ENCODE measurements at places on chromosomes 4 and X.

- no peak for DNase-seq
These were observed 43.0 kb downstream of the EIF2S3 start for GRCh38 chrX:24097741-24098260.

DNA sequence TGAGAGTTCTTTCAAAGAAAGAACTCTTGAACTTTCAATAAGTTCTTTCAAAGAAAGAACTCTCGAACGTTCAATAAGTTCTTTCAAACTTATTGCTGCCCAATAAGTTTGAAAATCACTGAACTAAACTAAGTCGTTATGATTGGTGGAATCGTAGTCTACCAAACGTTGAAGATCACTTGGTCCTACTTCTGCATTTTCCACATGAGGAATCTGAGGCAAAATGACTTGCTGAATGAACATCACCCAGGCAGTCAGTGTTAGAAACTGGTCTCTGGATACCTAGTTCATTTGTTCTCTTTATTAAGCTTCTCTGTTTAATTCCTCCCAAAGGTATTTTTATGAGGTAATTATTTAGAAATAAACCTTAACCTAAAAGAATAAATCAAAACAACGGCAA is 7.1 kb upstream of the CNOT6L start:
- no peak for DNase-seq

- DNase-seq = peak; percentile 61
These were observed 2.7 kb downstream of the FAT4 start for GRCh38 chr4:125317525-125317877.

DNA sequence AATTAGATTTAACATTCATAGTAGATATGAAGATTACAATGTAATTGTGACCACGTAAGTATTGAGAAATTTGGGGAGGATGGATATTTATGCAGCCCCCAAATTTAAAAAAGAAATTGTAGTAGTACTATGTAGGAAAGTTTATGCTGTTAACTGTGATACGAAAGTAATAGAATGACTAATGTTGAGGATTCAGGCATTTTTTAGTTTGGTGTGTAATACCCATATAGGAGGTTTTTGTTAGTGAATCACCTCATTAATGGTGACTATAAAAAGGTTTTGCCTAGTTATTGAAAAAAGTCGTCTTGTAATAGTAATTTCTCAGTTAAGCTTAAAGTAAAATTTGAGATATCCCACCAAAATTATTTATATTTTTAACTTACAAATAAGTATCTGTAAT is 67.2 kb downstream of the SMARCAD1 start:
- DNase-seq = no peak

GRCh38 chr4:8891255-8891645 is 19.6 kb upstream of the HMX1 start:
- no peak for DNase-seq

- DNase-seq = no peak
These were observed 14.3 kb upstream of the TDO2 start for GRCh38 chr4:155889031-155889793.

DNA sequence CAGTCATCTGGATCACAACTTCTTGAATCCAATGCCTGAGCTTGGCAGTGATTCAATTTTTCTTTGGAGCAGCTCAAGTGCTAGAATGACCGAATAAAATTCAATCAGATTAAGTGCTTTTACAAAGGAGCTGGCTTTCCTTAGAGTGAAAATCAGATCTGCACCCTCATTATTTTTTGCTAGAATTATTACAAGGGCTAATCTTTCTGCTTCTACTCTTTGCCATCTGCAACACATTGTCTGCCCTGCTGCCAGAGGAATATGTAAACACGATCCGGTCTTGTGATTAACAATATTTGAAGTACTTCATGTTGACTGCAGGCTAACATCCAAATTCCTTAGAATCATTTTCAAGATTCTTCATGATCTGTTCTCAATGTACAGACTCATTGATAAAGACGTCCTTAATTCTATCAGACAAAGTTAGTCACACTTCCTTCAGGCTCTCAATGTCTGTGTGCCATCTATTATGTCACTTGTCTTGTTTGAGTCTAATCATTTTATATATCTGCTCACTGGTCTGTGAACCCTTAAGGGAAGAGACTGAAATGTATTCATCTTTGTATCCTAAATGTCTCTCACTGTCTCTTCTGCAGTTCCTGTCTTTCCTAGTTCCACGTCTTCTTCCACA is 531.2 kb downstream of the GALNTL6 start:
- DNase-seq = no peak

DNA sequence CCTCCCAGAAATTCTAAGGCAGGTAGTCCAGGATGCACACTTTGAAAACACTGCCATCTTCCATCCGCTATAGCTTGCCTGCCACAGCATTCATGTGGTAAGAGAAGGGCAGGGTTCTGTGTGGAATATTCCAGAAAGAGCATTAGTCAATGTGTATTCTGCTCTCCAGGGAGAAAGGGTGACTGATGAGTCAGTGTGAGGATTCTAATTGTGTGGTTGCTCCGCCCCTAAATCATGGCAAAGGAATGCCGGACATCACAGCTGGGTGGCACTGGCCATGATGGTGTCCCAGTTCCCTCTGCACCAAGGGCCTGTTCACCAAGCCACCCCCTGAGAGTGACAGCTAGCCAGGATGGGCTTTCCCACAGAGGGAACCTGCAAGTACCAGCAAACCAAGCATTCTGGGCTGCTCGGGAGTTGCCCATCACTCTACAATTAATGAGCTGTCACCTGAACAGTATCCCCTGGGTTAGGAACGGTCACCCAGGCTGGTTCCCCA is 9.5 kb downstream of the IDS start:
- no peak for DNase-seq

DNA sequence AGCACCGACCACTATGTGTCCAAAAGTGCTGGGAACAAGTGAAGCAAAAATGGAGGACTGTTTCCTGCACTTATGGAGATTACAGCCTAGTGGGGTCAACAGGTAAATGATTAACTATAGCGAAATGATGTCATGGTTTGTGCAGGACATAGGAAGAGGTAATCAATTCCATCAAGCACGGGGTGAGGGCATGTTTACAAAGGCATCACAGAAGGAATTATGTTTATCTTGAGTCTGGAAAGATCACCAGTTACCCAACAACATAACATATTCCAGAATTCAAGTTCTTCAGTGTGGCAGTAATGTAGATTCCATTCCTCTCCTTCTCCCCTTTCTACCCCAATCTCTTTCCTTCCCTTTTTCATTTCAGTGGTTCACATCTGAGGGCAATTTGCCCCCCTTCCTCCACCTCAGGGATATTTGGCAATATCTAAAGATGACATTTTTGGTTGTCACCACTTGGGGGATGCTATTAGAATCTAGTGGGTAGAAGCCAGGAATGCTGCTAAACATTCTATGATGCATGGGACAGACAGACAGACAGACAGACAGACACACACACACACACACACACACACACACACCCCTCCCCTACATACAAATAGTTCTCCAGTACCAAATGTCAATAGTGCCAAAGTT is 24.1 kb downstream of the FAM47E start:
- no peak for DNase-seq

- DNase-seq = no peak
These were observed 475.8 kb downstream of the PDGFC start for GRCh38 chr4:156495836-156496235.

- DNase-seq = no peak
These were observed 14.6 kb downstream of the SMIM31 start for GRCh38 chr4:164768516-164768915.

GRCh38 chrX:41152221-41152620 is 67.0 kb downstream of the USP9X start:
- DNase-seq = no peak

DNA sequence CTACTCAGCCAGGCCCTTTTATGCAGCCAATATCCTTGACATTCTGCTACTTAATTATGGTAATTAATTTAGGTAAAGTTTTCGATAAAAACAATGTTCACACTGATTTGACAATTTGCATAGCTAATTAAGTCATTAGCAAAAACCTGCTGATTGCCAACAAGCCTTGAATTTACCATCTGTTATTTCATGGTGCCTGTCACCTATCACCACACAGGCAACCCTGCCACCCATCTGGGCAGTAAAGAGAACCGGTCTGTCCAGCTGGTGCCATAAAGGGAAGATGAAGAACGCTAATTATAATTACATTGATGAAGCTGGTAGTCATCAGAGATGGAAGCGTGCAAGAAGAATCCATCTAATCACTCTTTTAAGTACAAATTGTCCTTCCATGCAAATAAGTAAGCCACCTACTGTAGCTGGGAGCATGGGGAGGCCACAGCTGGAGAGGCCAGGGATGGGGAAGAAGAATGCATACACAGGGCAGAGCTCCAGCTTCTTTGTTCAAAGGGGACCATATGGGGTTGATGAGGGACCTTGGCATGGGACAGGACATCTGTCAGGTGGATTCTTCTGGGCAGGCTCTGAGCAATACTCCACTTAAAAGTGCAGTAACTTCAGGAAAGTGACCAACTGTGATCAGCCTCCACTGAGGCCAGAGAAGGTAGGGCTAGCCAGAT is 277.3 kb upstream of the TAPT1 start:
- peak; percentile 50 for DNase-seq

GRCh38 chr4:34720571-34720970 is 1523.7 kb downstream of the ARAP2 start:
- no peak for DNase-seq

GRCh38 chr4:117623326-117623725 is 411.0 kb upstream of the NDST3 start:
- no peak for DNase-seq

DNA sequence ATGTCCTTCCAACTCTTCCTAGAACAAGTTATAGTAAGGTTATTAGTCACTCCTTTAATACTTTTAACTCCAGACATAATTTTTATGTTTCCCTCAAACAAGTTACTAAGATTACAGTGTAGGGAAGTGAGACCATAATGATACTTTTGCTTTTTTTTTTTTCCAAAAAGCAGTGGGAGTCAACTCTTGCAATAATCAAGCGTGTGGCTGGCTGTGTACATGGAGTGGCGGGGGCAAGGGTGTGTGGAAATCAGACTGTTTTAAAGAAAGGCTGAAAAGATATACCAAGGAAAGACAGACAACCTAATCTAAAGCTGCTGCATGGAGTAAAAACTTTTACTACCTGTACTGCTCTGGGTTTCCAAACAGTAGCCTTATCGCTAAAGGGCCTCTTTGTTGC is 4.1 kb downstream of the NOA1 start:
- no peak for DNase-seq

DNA sequence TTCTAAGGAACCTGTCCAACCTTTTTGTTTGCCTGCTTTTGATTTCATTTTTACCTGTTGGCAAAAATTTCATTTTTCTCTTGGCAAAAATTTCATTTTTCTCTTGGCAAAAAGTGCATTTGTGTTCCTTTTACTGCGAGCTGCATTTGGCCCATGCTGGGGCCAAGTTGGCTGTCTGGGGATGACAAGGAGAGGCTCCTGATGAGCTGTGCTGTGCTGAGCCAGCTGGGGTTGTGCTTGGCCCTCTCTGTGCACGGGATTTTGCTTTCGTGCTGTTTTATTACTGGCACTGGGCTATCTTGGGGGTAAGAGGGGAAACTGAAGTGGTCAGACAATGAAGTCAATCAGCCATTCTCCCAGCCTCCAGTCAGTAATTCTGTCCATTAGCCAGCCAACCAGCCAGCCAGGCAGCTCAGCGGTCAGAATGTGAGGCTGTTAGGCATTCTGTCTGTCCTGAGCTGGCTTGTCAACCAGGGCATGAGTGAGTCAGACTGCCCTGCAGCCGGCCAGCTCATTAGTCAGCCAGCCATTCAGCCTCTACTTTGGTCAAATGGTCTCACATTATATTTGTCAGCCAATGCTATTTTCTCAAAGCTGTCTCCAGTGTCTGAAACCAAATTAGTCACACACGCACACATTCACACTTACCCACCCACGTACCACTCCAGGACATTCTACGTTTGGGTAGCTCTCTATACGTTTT is 56.9 kb upstream of the PRPS1 start:
- no peak for DNase-seq

GRCh38 chrX:119622356-119623232 is 16.4 kb upstream of the NKRF start:
- no peak for DNase-seq

DNA sequence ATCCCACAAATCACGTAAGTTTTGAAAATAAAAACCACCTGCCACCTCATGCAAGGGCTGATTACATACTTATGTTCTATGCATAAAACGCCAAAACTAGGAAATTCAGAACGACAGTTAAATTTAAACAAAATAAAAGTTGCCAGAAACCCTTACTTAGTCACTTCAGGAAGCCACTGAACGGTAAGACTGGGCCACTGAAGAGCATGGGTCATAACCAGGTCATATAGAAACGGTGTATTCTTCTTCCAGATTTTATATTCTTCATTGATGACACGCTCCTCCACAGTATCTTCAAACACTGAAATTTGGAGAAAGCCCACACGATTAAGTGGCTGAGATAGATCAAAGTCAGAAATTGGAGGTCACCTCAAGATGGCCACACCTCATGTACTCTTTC is 1.2 kb downstream of the RBBP7 start:
- DNase-seq = no peak

DNA sequence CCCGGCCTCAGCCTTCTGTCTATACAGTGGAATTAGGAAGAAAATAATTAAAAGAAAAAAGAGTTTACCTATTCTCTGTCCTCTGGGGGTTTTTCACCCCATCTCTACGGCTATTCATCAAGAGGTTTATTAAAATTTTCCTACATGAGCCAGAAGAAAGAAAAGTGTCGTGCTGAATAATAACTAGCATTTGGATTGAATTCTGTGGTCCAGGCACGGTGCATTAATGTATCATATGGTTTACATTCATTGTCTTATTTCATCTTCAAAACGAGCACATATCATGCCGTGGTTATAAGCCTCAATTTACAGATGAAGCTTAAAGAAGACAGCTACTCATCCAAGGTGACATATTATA is 5.4 kb upstream of the NAA15 start:
- DNase-seq = no peak

DNA sequence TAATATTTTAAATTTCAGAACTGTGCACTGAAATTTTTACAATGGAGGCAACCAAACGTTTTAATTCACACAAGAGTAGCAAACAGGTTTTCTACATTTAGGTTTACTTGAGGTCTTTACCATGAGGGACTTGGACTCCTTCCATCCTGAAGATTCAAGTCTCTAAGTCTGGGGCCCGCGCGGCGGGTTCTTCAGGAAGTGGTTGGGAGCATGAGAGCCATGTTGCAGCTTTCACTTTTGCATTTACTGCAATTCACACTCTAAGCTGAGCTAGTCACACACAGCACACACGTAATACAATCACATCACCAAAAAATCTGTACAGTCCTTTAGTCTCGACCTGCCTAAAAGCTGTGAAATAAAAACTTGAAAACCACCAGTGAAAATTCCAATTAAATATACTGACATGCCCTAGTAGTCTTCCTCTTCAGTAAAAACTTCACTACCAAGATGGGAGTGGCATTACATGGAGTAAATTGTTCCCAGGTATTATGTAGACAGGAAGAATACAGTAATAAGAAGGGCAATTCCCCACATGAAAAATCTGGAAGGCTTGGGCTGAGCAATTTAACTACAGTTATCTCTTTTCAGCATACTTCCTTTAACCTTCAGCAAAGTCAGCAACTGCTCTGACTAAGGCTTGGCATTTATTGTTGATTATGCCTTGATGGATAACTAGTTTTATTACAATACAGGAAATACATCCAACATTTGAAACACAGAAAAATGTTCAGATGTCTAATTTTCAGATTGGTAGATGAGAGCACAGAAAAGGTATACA is 571.1 kb upstream of the DIPK2B start:
- DNase-seq = no peak

GRCh38 chr4:40856840-40857362 is 107.1 kb downstream of the NSUN7 start:
- DNase-seq = peak; percentile 76

All from right forelimb (tissue), 1 donor.